ENCODE measurements at places on chromosomes 1 and 21.
A peak's percentile ranks its signal among the peaks of the same experiment; 100 is the strongest.

- DNase-seq: no peak
Observed at GRCh38 chr1:101137144-101138126, 99.4 kb upstream of the S1PR1 start.

GRCh38 chr1:59146651-59147358 is 150.1 kb upstream of the FGGY start:
- DNase-seq: peak; percentile 76

GRCh38 chr1:204410688-204411450 is 748 bp downstream of the PPP1R15B start:
- DNase-seq: peak; percentile 64

DNA sequence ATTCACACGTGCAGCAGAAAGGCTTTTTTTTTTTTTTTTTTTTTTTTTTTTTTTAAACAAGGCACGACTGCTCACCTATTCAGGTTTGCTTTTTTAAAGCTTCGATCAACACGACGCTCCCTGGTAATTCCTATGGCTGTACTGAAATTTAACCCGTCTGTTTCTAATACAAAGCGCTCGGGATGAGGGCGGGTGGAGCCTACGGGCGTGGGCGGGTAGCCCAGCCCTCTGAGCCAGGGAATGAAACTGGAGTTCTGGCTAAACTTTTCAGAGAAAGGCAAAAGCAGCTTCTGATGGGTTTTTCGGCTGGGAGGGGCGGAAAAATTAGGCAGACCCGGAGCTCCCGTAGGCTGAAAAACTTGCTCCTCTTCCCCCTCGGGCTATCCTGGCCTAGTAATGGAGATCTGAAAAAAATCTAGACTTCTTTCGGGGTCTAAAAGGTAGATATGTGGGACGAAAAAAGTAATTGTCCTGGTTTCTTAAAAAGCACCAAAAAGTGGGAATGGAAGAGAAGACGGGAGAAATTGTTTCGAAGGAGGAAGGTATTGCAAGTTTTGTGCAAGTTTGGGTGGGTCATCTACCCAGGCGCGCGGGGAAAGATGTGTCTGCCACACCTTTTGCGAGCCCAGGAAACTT is 7.4 kb downstream of the NR5A2 start:
- DNase-seq: no peak

- DNase-seq: no peak
Observed at GRCh38 chr1:91018006-91018405, 3.8 kb downstream of the ZNF644 start.

DNA sequence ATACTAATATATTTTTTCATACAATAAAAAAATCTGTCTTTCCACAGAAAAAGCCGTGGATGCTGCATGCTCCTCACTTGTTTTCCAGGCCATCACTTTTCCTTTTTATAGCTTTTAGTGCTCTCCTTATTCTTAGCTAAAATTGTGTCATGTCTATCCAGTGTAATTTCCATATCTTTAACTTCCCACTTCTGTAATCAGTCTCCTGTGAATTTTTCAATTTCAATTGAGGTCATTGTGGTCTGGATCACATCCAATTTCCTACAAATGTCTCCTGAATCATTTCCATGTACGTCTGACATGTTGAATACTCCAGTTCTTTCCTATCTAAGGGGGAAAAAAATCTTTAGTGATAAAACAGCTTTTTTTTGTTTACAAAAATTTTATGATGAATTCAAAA is 838.2 kb upstream of the B3GALT2 start:
- DNase-seq: no peak

- DNase-seq: no peak
Observed at GRCh38 chr1:189662190-189662589, 815.5 kb downstream of the BRINP3 start.

GRCh38 chr1:45010855-45011811 is at the start of gene HECTD3:
Gene HECTD3, minus strand, starts transcription at chr1:45011324. Its CDS starts 67 bp downstream, at chr1:45011257.
- peak; percentile 83 for DNase-seq

DNA sequence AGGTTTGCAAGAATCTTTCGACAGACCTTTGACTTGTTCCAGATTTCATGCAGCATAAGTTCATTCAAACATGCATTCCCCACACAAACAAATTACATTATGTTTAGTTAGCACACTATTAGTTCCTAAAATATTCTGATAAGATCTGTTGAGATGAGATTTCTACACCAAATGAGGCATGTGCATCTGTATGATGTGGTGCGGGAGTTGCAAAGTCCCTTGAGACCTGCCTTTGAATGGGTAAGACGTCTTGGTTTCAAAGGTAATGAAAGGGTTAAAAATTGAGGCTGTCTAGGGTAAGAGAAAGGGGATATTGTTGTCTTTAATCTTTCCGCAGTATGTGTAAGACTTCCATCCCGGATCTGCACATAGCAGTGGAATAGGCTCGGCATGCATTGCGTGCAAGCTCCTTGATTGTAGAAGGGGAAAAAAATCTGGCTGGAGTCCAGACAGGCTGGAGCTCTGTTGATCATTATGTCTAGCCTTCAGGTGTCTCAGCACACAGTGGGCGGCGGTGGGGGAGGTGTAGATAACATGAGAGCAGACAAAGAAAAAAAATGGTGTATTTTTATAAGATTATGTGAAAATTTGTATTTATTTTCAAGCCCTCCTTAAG is 296.6 kb downstream of the PTPRC start:
- DNase-seq: peak; percentile 68

GRCh38 chr1:165481820-165482532 is 37.0 kb upstream of the RXRG start:
- no peak for DNase-seq

- no peak for DNase-seq
Observed at GRCh38 chr1:90561103-90561783, 155.9 kb downstream of the BARHL2 start.

DNA sequence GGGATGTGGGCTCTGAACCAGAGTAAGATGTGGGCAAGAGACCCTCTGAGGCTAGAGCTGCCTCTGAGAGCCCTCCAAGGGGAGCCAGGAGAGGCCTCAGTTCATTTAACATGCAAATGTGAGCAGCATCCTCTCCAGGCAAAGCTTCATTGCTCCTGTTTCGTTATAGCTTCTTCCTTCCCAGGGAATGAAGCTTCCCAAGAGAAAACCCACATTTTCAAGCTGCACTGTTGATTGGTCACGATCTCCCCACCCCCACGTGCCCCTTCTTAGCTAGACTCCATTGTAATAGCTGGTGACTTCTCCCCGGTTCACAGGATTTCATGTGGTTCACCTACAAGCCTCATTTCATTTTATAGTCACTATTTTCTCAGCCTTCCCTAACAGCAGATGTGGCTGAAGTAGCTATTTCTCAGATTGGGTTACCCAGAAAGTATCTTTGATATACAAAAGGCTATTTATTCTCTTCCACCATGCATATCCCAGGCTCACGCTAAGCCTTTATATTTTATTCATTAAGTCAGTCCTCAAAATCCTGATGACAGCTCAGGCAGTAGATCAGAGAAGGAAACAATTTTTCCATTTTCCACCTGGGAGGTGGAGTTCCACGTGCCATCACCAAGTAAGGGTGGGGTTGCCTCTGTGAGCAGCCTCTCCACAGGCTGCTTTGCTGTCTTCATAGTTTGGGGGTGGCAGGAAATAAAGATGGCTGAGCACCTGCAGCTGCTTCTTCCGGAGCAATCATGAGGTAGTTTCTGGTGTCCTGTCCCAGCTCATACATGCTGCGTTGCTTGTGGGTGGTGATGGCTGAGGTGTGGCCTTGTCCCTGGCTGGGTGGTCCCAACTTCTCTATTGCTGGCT is 178.3 kb upstream of the RAB4A start:
- DNase-seq: peak; percentile 30

- no peak for DNase-seq
Observed at GRCh38 chr1:201459052-201459451, 9.9 kb downstream of the PHLDA3 start.

- DNase-seq: no peak
Observed at GRCh38 chr21:17726047-17726829, 92.9 kb downstream of the C21orf91 start.

GRCh38 chr21:43342301-43342881 is 84.5 kb downstream of the SIK1 start:
- no peak for DNase-seq

DNA sequence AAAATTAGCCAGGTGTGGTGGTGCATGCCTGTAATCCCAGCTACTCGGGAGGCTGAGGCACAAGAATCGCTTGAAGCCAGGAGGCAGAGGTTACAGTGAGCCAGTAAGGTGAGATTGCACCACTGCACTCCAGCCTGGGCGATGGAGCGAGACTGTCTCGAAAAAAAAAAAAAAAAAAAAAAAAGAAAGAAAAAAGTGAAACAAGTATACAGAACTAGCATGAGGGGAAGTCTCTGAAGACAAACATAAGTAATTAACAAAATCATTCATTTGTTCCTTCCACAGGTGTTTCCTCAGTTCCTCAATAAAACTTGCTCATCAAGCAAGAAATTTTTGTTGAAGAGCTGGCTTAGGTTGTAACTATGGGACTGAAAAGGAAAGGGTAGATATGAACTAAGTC is 52.2 kb upstream of the CNN3 start:
- DNase-seq: no peak

- DNase-seq: peak; percentile 60
Observed at GRCh38 chr1:18302788-18303413, 177.8 kb upstream of the KLHDC7A start.

Data from activated CD8-positive, alpha-beta memory T cell treated with anti-CD3 and anti-CD28 coated beads, Interleukin-2, amount 50 U/mL, for 48 hours (primary cell).